Gastrocnemius medialis (tissue), 4 donors: ENCODE measurements at places on chromosomes 3 and 15.

GRCh38 chr3:119800844-119801243, 18.9 kb downstream of the NR1I2 start:
- no peak for DNase-seq

DNA sequence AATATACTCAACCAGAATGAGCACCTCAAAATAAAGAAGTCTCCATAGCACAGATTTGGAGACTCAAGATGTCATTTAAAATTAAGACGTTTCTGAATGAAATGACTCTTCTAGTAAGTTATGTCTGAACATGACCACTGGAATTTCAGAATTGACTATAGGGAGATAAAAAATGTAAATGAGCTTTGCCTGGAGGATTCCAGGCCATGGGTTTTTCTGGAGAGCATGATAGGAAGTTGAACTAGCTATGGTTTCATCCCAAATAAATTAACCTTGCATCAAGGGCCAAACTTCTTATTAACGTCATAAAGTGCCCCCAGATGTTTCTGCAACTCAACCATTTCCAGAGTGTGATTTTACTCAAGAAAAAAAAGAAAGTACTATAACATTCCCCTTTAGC, 222.6 kb upstream of the NR2F2 start:
- no peak for DNase-seq

DNA sequence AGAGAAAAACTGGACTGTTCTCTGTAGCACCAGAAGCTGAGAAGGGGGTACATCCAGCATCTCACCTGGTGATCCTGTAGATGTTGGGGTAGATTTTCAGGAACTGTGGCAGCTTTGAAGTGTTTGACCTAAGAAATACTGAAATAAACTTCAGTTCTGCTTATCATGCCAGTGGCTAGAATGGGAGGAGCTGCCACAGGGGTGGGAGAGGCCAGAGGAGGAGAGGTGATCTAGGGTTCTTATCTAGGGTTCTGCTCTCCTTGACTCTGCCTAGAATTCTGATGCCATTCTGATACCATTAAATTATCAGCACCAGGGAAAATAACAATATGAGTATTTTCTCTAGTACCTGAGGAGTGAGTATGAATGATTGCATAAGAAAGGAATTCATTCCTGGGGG, 10.2 kb upstream of the CPOX start:
- no peak for DNase-seq

DNA sequence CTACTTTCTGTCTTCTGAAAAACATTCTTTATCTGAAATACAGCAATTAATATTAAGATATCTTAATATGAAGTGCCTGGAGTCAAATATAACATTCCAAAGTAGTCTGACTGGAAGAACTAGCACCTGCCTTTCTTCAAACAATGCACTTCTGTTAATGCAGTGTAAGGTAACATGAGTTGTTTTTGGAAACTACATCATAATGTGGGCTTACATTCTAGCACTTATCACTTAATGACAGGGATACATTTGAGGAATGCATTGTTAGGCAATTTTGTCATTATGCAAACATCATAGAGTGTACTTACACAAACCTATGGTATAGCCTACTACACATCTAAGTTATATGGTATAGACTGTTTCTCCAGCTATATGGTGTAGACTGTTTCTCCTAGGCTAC, 49.2 kb downstream of the SLC15A2 start:
- DNase-seq = no peak

- no peak for DNase-seq
Observed at GRCh38 chr15:32774022-32774421, 56.2 kb downstream of the GREM1 start.
